ENCODE measurements at places on chromosomes 4 and X.

DNA sequence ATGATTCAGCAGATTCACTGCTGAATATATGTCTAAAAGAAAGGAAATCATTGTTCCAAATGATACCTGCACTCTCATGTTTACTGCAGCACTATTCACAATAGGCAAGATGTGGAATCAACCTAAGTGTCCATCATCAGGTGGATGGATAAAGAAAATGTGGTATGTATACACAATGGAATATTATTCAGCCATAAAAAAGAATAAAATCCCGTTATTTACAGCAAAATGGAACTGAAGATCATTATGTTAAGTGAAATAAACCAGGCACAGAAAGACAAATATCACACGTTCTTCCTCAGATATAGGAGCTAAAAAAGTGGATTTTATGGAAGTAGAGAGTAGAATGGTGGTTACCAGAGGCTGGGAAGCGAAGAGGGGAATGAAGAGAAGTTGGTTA is 130.4 kb downstream of the STIM2 start:
- no peak for DNase-seq

GRCh38 chrX:105894721-105895120 is 72.4 kb downstream of the NRK start:
- no peak for DNase-seq

DNA sequence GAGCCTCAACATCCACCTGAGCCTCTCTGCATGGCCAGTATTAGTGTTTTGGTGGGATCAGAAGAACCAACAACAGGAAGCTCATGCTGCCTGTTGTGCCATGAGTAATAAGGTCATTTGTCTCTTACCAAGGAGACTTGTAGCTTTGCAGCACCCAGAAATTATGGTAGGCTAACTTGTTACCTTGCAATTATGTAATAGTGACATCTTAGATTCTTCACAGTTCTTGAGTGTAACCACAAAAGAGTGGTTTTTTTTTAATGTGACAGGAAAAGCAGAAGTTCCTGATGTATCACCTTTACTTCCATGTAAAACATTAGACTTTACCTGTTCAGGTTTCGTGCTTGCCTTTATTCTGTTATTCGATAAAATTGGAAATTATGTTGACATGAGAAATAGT is 263.9 kb upstream of the CXXC4 start:
- no peak for DNase-seq

DNA sequence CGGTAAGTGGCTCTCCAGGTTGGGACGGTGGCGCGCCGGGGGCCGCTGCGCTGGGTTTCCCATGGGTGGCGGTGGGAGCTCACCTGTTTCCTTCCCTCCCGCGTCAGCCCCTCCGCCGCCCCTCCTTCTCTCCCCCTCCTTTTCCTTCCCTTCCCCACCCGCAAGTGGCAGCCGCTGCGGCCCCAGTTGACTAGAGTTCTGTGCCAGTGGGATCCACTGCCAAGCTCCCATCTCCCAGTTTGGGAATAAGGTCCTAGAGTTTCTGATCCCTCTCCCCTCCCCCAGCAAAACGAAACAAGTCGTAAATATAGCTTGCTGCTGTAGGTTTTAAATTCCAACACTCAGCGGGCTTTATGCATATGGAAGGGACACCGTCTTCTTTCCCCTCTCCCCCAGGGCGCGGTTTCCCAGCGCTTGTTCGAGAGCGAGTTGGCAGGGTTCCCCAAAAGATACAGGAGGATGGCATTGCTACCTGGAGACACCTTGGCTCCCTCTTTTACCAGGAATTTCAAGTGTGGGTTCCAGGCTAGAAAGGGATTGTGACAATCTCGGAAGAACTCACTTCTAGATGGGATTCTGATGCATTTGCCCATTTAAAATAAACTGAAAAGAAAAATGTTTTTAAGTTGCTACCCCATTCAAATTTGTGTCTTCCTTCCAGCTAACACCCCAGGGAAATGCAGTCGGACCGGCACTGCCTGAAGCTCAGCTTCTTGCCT is 1.2 kb downstream of the TLL1 start:
- DNase-seq, result no peak

DNA sequence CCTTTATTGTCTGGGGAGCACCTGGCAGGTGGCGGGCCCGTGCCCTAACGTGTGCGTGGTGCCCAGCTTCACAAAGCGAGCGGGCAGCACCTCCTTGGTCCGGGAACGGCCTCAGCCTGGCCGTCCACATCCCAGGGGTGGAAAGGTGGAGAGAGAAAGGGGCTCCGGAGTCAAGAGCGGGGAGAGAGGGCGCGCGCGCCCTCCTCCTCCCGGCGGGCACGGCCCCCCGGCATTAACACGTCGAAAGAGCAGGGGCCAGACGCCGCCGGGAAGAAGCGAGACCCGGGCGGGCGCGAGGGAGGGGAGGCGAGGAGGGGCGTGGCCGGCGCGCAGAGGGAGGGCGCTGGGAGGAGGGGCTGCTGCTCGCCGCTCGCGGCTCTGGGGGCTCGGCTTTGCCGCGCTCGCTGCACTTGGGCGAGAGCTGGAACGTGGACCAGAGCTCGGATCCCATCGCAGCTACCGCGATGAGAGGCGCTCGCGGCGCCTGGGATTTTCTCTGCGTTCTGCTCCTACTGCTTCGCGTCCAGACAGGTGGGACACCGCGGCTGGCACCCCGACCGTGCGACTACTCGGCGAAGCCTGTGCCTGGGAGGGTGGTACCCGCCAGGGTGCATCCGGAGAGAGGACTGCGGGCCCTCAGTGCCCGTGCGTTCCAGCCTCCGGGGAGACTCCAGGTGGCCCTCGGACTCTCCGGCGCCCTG is at the start of gene KIT:
KIT (plus strand) TSS at position 407 of the 701 bp plus-strand sequence; CDS start at position 465, 58 bp downstream.
- DNase-seq, result no peak

- DNase-seq, result no peak
Measured at GRCh38 chr4:83793481-83793880, 257.6 kb downstream of the GPAT3 start.

DNA sequence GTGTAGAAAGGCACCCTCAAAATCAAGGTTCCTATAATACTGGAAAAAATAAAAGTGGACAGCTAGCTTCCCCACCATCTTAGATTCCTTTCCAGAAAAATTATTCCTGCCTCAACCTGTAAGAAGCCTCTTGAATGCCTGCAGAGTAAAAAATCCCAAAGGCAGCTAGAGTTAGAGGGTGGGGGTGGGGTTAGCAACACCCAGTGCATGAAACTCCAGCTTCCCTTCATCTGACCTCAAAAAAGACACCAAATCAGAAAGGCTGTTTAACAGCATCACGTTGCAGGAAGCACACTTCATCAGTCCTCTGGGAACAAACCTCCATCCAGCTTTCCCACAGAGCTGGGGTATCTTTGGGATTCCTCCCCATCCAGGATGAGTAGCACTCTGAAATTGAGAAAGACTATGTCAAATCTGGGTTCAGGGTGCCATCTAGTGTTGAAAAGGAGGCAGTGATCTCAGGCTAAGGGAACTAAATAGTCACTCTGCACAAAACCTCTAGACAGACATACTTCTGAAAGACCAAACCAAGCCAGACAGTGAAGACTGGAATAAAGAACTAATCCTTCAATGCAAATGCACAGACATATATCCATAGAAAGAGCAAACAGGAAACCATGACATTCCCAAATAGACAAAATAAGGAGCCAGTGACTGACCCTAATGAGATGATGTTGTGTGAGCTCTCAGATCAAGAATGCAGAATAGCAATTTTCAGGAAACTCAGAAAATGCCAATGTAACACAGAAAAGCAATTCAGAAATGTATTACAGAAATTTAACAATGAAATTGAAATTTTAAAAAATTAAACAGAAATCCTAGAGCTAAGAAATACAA is 97.9 kb downstream of the ARHGEF9 start:
- DNase-seq, result peak; percentile 61

DNA sequence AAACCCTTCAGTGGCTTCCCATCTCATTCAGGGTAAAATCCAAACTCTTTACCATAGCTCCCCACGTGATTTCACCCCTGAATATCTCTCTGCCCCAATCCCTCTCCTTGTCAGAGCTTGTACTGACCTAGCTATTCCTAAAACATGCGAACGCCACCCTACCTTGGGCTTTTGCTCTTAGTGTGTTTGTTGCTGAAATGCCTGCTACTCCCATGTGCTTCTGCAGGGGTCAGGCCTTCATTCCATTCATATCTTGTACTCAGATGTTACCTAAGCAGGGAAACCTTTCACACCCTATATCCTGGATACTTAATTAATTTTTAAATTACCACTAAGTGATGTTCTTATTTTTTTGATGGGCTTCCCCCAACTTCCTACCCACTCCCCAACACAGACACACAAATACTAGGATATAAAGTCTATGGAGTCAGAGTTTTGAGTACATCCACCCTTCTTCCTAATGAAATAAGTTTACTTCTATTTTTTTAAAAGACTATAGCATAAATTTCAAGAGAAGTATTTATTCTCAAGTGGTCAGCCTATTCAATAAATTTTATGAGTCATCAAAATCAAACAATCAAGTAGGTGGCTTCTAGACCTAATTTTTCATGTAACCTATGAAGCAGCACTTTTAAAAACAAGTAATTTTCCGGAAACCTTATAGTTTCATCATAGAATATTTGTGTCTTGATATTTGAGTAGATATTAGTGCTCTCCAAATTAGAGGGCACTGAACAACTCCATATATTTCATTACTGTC is 189.4 kb downstream of the RAPGEF2 start:
- DNase-seq, result no peak

- no peak for DNase-seq
Measured at GRCh38 chrX:146243041-146243440, 425.4 kb downstream of the SLITRK2 start.

- DNase-seq, result no peak
Measured at GRCh38 chr4:6050551-6050950, 32.3 kb upstream of the C4orf50 start.

DNA sequence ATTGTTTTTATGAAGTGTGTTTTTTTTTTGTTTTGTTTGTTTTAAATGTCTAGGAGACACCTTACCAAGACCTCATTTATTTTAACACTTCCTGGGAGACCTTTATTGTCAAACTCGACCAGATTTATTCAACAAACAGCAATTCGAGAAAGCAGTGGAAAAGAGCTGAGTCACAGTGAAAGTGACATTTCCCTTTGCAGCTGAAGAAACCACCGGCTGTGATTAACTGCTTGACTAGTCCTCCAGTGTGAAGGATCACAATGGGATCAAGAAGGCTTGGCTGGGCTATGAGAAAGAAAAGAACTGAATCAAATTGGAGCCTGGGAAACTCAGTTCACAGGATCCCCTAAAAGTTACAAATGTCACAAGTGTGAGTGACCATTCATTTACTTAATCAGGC is 11.9 kb upstream of the ADH7 start:
- peak; percentile 65 for DNase-seq

DNA sequence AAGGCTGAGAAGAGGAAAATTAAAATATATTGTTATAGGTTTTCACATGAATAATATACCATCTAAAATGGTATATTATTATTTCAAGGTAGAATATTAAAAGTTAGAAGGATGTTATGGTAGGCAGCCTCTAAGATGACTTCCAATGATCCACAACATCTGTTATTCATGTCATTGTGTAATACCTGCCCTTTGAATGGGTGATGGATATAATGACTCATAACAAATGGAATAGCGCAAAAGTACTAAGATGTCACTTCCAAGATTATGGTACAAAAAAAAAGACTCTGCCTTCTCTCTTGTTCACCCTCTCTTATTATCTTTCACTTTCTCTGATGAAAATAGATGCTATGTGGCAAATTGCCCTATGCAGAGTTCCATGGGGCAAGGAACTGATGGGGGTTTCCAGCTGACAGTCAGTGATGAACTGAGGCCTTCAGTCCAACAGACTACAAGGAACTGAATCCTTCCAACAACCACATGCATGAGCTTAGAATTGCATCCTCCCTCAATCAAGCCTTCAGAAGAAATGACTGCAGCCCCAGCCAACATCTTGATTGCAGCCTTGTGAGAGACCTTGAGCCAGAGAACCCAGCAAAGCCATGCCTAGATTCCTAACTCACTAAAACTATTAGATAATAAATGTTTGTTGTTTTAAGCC is 57.7 kb downstream of the HS6ST2 start:
- DNase-seq, result no peak

GRCh38 chrX:17968367-17968766 is 107.3 kb upstream of the RAI2 start:
- no peak for DNase-seq

DNA sequence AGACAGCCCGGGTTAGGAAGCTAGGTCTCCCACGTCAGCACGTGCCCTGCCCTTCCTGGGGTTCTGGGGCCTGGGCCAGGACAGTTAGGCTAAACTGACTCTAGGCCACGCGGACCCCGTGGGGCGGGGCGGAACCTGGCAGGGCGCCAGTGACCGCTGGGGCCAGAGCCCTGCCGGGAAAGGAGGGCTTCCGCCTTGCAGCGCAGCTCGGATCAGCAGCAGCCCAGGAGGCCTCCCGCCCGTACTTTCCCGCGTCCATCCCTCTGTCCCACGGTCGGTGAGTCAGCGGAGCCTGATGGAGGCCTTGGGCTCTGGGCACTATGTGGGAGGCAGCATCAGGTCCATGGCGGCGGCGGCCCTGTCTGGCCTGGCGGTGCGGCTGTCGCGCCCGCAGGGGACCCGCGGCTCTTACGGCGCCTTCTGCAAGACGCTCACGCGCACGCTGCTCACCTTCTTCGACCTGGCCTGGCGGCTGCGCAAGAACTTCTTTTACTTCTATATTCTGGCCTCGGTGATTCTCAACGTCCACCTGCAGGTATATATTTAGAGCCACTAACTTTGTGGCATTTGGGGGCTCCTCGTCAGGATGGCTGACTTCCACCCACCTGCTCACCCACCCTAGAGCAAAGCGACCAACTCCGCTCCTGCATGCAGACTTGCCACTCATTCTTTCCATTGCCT is at the start of gene SMIM10:
SMIM10 (plus strand) TSS at position 191 of the 681 bp plus-strand sequence; CDS start at position 296, 105 bp downstream.
- peak; percentile 88 for DNase-seq

DNA sequence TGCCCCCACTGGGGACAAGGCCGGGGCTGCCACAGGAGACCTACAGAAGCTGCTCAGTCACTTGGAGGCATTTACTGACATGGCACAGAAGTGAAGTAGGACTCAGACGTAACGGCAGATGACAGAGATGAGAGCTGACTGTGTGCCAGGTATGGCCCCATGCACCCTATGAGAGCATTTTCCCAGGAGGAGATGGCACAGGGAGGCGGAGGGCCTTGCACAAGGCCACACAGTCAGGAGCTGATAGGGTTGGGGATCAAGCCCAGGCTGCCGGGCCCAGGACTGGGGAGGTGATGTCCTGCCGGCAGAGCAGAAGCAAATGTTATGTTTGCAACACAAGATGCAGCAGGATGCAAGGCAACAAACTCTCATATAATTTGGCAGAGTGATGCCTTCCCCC is 34.1 kb downstream of the NAT8L start:
- DNase-seq, result no peak

- DNase-seq, result no peak
Measured at GRCh38 chr4:108937066-108937465, 174.2 kb upstream of the ETNPPL start.

DNA sequence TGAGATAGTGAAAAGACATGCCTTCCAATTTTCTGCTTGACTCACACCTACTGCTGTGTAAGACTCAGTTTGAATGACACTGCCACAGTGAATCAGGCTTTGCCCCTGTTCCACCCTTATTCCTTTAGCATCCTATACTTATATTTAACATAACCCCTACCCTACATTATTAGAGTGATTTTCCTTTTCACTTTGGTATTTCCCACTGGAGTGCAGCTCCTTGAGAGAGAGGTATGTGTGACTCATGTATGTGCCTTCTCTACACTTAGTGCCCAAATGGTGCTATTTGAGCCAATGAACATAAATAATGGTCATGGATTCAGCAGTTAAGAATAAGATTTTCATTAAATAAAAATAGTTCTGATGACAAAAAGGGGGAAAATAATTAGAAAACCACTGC is 69.5 kb downstream of the RRAGB start:
- no peak for DNase-seq

- no peak for DNase-seq
Measured at GRCh38 chrX:13750204-13750603, 15.7 kb downstream of the OFD1 start.

Data from suppressor macrophage treated with lipopolysaccharide for 1 hour (primary cell).